ENCODE measurements at places on chromosomes 4 and X.

GRCh38 chr4:55744369-55744768 lies 75.2 kb upstream of the EXOC1L start:
- DNase-seq = no peak

DNA sequence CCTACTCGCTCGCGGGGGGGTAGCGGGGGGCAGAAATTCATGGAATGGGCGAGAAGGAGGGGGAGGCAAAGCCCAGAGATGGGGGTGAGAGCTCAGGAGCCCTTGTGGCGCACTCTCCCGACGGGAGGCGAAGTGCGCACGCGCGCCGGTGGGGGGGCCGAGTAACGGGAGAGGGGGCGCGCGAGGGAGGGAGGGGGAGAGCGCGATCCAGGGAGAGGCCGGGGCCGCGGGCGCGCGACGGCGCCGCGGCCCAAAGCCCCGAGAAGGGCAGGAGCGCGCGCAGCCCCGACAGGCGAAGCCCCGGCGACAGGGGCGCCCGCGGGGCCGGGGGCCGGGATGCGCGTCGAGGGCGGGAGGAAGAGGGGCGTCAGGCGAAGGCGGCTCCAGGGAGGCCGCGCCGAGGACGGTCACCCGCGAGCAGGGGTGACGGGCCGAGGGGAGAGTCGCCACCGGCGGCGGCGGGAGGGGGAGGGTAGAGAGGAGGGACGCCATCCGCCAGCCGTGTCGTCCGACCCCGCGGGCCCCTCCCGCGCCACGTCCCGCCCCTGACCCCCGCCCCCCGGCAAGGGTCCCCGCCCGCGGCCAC lies 421 bp downstream of the MECP2 start:
- peak; percentile 61 for DNase-seq

GRCh38 chr4:152044331-152045036 lies 283.7 kb upstream of the GATB start:
- DNase-seq = no peak

- no peak for DNase-seq
Observed at GRCh38 chr4:54495091-54495490, 162.7 kb upstream of the KIT start.

DNA sequence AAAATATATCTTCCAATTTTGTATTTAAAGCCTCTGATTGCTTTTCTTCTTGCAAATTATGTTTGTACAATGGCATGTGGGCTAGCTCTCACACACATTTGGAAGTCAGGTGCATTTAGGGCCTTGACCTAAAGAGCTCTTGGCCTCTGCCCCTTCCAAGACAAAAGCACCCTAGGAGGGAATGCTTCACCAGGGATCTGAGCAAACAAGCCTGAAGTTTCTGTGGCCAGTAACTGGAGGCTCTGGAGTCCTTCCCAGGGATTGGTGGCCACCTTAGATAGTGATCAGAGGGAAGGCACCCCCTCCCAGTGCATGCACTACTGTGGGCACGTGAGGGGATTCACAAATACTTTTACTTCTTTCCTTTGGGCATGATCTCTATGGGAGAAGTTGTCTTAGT lies 60.3 kb upstream of the DIPK2B start:
- DNase-seq = no peak

DNA sequence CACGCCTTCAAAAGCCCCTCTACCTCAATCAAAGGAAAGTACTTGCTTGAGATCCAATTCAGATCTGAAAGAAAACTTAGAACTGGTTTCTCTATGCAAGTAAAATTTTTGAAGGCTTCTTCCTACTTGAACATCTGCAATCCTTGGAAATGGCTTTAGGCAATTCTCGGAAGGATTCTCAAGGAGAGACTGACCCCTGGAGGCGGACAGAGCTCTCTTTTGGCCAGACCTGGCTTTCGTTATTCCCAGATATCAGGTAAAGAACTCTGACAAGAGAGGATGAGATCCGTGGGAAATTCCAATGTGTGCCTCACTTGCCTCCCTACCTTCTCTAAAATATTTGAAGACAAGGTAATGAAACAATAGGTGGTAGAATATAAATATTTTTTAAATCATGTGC lies 670.3 kb upstream of the FAM241A start:
- no peak for DNase-seq

DNA sequence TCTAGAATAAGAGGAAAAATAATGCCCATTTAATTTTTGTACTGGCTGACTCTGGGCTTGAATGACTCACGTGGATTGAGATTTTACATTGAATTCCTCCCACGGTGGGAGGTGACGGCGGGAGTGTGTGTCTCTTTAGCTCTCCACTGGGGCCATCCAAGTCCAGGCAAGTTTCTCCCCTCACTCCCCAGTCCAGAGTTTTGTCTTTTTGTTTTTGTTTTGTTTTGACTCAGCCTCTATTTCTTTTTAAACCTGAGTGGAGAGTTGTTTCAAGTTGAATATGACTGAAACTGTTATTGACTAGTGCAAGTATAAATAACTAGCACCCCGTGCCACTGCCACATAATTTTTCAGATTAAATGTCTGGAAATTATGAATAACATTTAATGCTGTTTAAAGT lies 13.6 kb downstream of the CHST7 start:
- no peak for DNase-seq
